SK-N-SH (cell line): ENCODE measurements at places on chromosomes 5 and 9.
A peak's percentile ranks its signal among the peaks of the same experiment; 100 is the strongest.

DNA sequence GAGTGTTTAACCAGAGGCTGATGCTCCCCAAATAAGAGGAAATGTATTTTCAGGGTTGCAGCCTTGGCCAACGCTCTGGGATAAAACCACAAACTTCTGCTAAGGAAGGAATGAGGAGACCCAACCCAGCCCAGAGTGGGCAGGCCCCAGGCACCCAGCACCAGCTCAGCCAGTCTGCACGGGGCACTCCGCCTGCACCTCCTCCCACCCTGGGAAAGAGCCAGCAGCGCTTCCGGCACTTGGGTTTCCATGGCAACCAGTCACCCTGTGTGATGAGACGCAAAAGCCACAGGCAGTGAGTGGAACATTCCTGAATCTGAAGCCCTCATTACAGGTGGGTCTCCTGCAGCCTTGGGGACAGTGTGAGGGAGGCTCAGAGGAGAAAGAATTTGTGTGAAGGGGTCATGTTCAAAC lies 85.2 kb upstream of the ZBTB43 start:
- H3K4me1 ChIP-seq: peaks cover 34% of the 10 kb centered on the region; the same call in 1 of the 2 replicates
- peaks cover 12% of the 10 kb centered on the region for H3K27me3 ChIP-seq
- H3K36me3 ChIP-seq: no peaks in the 10 kb centered on the region
- no peak overlapping the region for H3K4me3 ChIP-seq

GRCh38 chr5:63055421-63055820 lies 476.8 kb downstream of the LRRC70 start:
- H3K36me3 ChIP-seq: no peaks in the 10 kb centered on the region
- no peak overlapping the region for H3K27ac ChIP-seq
- H3K4me1 ChIP-seq: no peaks in the 10 kb centered on the region
- no peak overlapping the region for H3K4me3 ChIP-seq
- H3K27me3 ChIP-seq: no peaks in the 10 kb centered on the region

GRCh38 chr5:157959370-157959769 lies 100.4 kb upstream of the CLINT1 start:
- H3K4me3 ChIP-seq: no peak overlapping the region
- no peaks in the 10 kb centered on the region for H3K4me1 ChIP-seq
- H3K27me3 ChIP-seq: no peaks in the 10 kb centered on the region
- H3K27ac ChIP-seq: no peak overlapping the region
- no peaks in the 10 kb centered on the region for H3K36me3 ChIP-seq

DNA sequence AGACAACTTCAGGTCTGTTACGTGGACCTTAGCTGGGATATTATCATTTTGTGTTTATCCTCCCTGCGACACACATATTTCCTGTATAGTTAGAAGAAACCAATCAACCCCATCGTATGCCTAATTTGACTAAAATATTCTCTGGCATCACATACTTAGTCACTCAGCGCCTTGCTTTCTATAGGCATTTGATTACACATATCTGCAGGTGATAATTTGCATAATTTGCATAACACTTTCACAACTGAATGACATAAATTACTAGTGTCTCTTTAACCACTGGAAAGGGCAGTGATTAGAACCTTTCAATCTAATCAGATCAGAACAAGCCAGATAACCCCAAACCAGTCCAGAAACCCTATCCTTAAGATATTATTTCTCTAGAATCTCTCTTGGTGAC lies 390.2 kb downstream of the TLR4 start:
- no peaks in the 10 kb centered on the region for H3K36me3 ChIP-seq
- H3K4me3 ChIP-seq: no peak overlapping the region
- H3K27me3 ChIP-seq: no peaks in the 10 kb centered on the region
- no peaks in the 10 kb centered on the region for H3K4me1 ChIP-seq

DNA sequence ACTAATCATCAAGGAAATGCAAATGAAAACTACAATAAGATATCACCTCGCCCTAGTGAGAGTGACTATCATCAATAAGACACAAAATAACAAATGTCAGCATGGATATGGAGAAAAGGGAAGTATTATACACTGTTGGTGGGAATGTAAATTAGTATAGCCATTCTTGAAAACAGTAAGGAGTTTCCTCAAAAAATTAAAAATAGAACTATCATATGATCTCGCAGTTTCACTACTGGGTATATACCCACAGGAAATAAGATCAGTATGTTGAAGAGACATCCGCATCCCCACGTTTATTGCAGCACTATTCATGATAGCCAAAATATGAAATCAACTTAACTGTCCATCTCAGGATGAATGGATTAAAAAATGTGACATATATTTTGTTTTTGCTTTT lies 31.6 kb upstream of the STK32A start:
- no peaks in the 10 kb centered on the region for H3K36me3 ChIP-seq
- H3K4me3 ChIP-seq: no peak overlapping the region
- no peaks in the 10 kb centered on the region for H3K4me1 ChIP-seq
- H3K27ac ChIP-seq: no peak overlapping the region
- DNase-seq: no peak

- H3K27me3 ChIP-seq: no peaks in the 10 kb centered on the region
- DNase-seq: peak; percentile 73
- peak overlapping the region; percentile 84; the same call in 1 of the 2 replicates for H3K27ac ChIP-seq
Measured at GRCh38 chr9:136847088-136847825, 2.0 kb upstream of the PHPT1 start.

DNA sequence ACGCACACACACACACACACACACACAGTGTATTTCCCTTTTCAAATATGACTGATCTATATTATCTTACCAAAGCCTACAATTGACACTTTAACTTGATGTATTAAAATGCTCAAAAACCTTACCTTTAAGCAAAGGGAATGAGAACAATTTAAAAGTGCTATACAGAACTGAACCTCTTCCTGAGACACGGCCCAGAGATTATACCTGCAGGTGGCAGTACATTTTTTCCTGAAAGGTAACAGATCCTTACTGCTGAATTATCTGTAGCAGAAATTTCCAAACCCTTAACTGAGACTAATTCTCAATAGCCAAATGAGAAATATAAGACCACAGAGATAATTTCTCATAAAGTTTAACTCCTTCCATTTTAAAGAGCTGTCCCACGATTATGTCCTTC lies 91.1 kb downstream of the MYO10 start:
- H3K4me1 ChIP-seq: no peaks in the 10 kb centered on the region
- no peaks in the 10 kb centered on the region for H3K27me3 ChIP-seq
- no peak overlapping the region for H3K4me3 ChIP-seq
- H3K27ac ChIP-seq: no peak overlapping the region
- H3K36me3 ChIP-seq: peaks cover 6% of the 10 kb centered on the region

- no peaks in the 10 kb centered on the region for H3K36me3 ChIP-seq
- no peaks in the 10 kb centered on the region; the same call in 1 of the 2 replicates for H3K4me1 ChIP-seq
- H3K27ac ChIP-seq: no peak overlapping the region
- H3K4me3 ChIP-seq: no peak overlapping the region
- H3K27me3 ChIP-seq: no peaks in the 10 kb centered on the region
- DNase-seq: no peak
Measured at GRCh38 chr9:123835821-123836220, 94.1 kb downstream of the DENND1A start.

DNA sequence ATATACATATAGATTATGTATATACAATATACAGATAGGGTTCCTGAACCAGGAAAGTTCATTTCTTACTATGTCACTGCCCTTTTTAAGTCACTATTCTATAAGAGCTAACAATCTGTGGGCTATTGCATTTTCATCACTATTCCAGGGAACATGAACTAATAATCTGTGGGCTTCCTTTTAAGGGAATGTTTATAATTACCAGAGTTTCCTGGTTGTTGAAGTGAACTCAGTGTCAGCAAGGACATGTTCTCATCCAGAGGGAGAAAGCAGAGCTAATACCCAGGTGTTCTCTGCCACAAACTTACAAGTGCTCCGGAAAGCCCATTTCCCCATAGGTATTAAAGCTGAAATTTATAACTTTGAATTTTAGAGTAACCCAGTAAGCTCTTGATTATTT lies 69.6 kb downstream of the CWC27 start:
- peaks cover 2% of the 10 kb centered on the region; the same call in 1 of the 2 replicates for H3K36me3 ChIP-seq
- no peaks in the 10 kb centered on the region for H3K4me1 ChIP-seq
- no peak overlapping the region for H3K27ac ChIP-seq
- no peak overlapping the region for H3K4me3 ChIP-seq

DNA sequence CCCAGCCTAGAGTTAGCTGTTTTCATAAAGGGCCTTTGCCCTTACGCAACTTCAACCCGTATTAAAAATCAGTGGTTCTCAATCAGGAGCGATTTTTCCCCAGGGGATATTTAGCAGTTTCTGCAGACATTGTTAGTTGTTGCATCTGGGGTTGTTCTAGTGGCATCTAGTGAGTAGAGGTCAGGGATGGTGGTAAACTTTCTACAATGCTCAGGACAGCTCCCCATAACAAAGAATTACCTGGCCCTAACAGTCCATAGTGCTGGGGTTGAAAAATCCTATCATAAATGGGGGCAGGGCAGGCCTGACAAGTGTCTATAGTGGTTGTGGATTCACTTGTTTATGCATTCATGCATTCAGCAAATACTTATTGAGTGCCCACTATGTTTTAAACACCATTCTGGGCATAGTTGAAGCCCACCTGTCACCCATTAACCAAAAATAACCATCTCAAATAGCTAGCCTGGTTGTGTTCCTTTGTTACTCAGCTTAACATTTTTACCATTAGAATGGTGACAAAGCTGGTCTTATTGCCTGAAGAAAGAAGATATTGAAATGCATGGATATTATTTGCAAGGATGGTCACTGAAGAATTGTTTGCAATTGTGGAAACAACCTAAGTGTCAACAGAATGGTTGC lies 15.9 kb upstream of the FGF1 start:
- no peak overlapping the region for H3K27ac ChIP-seq
- no peaks in the 10 kb centered on the region for H3K27me3 ChIP-seq
- DNase-seq: no peak
- H3K4me1 ChIP-seq: peaks cover 19% of the 10 kb centered on the region
- no peaks in the 10 kb centered on the region for H3K36me3 ChIP-seq

DNA sequence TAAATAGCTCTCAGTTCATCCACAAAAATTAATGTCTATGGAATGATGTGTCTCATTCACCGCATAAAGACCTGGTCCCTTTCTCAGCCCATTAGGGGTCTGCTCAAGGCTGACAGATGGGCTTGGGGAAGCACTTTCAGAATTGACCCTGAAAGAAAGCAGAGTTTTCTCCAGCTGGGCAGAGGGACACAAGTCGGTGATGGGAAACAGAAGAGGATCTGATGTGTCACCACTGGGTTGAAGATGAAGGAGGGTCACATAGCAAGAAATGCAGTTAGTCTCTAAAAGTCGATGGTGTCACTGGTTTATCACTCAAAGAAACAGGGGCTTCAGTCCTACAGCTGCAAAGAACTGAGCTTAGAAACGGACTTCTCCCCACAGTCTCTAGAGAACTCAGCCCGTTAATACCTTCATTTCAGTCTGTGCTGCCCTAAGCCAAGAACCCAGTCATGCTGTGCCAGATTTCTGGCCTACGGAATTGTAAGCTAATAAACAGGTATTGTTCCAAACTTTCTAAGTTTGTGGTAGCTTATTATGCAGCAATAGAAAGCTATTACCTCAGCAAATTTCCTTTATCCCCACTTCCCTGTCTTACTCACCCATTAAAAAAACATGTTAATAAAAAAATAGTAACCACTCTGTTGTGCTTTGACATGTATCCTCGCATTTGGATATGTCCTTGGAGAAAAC lies 64.6 kb downstream of the ADAMTS12 start:
- H3K27me3 ChIP-seq: no peaks in the 10 kb centered on the region; the same call in 1 of the 2 replicates
- no peak overlapping the region for H3K27ac ChIP-seq
- DNase-seq: no peak
- H3K4me1 ChIP-seq: no peaks in the 10 kb centered on the region
- H3K4me3 ChIP-seq: no peak overlapping the region
- H3K36me3 ChIP-seq: no peaks in the 10 kb centered on the region

GRCh38 chr9:109974918-109975276 lies 194.9 kb downstream of the PALM2AKAP2 start:
- no peaks in the 10 kb centered on the region for H3K27me3 ChIP-seq
- no peaks in the 10 kb centered on the region for H3K4me1 ChIP-seq
- no peak overlapping the region for H3K27ac ChIP-seq
- DNase-seq: no peak
- no peak overlapping the region for H3K4me3 ChIP-seq

DNA sequence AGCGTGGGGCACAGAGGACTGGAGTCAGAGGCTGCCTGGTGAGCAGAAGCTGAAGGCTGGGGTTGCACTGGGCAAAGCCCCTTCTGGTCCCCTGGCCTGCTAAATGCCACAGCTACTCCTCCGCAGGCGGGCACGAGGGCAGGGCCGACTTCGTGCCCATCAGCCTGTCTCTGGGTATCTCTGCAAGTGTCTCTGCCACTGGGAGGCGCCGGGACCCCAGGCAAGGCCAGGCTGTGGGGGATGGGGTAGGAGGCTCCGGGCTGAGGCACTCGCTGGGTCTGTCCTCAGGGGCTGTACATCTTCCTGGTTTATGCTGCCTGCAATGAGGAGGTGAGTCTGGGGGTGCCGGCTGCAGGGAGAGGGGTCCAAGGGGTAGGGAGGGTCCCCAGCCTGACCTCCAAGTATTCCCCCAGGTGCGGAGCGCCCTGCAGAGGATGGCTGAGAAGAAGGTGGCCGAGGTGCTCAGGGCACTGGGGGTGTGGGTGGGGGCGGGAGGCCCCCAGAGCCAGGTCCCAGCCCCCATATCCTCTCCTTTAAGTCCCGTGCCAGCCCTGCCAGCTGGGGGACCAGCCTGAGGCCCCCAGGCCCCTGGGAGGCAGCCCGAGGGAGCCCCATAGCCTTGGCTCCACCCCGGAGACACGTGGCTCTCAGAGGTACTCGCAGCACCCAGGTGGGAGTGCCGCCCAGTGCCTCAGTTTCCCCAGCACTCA lies 25.1 kb downstream of the ADGRD2 start:
- H3K4me3 ChIP-seq: no peak overlapping the region
- no peaks in the 10 kb centered on the region; the same call in 1 of the 2 replicates for H3K27me3 ChIP-seq
- H3K27ac ChIP-seq: no peak overlapping the region
- H3K4me1 ChIP-seq: peaks cover 10% of the 10 kb centered on the region; the same call in 1 of the 2 replicates

DNA sequence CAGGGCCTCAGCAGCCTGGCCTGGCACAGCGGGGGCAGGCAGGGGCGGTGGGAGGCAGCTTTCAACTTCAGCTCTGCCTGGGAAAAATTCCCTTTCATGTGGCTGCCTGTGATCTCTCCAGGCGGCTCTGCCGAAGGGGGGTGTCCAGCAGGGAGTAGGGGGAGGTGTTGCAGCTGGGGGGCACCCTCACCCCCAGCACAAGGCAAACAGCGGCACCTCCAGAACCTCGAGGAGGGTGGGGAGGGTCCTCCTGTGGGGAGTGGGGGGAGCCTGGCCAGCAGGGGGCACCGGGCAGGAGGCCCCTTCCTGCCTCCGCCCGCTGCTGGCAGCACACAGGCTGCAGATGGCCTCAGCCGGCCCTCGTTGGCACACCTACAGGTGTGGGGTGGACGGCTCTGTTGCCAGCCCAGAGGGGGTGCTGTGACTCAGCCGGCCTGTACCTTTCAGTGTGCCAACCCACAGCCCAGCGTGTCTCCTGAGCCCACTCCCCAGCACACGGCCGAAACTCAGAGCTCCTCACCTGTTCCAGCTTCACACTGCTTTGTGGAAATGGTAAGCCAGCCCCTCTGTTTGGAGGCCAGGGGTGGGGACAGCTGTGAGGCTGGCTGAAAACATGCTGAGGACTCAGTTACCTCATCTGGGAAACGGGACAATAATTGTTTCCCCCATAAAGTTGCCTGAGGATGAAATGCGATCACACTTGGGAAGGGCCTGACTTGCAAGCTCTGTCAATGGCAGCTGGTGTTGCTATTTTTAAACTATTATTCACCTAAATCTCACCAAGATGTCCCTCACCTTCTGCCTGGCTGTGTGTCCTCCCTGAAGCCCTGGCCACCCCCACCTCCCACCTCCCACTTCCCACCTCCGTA lies 37.0 kb downstream of the CXXC5 start:
- DNase-seq: peak; percentile 76
- no peaks in the 10 kb centered on the region for H3K27me3 ChIP-seq
- H3K4me3 ChIP-seq: no peak overlapping the region
- no peak overlapping the region for H3K27ac ChIP-seq
- peaks cover 59% of the 10 kb centered on the region for H3K4me1 ChIP-seq
- H3K36me3 ChIP-seq: peaks cover 23% of the 10 kb centered on the region

GRCh38 chr5:146793709-146794108 lies 84.8 kb downstream of the PPP2R2B start:
- H3K4me1 ChIP-seq: no peaks in the 10 kb centered on the region
- no peak overlapping the region for H3K4me3 ChIP-seq
- H3K27ac ChIP-seq: peak overlapping the region; percentile 74
- H3K27me3 ChIP-seq: no peaks in the 10 kb centered on the region
- DNase-seq: no peak
